ENCODE measurements at places on chromosomes 12 and 14.

DNA sequence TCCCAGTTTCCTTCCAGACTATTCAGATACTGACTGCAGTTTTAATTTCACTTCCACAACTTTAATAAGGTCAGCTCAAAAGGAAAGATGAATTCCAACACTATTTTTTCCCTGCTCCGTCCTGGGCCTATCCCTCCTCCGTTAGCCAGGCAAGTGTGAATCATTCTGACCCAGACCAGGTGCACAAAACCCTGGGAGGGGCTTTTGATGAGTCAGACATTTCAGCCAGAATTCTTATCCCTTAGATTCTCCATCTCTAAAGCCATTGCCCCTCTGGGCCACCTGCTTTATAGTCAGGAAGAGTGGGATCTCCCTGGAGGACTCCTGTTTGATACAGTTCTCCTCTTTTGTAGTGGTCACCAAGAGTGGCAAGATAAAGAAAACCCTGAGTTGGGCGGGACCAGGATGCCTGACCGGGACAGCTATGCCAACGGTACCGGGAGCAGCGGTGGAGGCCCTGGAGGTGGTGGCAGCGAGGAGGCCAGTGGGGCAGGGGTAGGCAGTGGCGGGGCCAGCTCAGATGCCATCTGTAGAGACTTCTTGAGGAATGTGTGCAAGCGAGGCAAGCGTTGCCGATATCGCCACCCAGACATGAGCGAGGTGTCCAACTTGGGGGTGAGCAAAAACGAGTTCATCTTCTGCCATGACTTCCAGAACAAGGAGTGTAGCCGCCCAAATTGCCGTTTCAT is 2.2 kb downstream of the ZC3H10 start:
- no peak for DNase-seq

DNA sequence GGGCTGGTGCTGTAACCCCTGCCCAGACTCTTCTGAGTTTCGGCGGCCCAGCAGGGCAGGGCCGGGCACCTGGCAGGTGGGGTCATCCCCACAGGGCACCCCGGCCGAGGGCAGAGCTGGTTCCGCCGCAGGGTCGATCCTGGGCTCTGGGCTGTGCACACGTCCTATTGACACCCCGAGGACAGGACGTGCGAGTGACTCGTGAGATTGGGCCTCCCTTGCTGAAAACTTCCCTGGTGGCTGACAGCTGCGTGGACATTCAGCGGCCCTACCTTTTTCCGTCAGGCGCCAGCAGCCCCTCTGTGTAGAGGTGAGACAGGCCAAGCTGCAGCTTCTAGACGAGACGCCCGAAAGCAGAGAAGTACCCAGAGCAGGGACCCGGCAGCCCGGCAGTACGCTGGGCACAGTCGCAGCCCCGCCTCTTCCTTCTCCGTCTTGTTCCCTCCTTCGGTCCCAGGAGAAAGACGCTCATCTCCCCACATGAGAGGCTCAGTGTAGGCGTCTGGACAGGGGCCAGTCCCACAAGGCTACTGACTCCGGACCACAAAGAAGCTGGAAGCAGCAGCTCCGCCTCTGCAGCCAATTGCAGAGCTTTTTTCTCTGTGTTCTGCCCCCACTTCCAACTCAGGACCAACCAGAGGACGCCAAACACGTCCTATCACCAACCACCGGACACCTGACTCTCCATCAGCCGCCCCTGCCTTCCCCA is at the start of gene LRCOL1:
TSS of gene LRCOL1 (minus strand) at position 532 of the 709 bp plus-strand sequence. CDS start 4,331 bp downstream, outside the sequence.
- peak; percentile 54 for DNase-seq

DNA sequence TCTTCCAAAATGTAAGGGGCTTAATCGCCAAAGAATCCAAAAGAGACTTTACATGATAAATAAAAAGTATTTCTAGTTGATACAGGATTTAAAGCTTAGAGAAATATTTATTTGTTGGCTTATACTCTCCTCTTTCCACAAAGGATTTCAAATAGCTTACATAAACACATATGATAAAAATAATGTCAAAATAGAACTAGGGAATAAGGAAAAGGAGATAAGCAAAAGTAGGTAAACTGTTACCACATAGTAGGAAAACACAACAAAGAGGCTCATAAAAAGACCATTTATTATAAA is 387.0 kb downstream of the EGLN3 start:
- no peak for DNase-seq

GRCh38 chr14:21279783-21280182 is at the start of gene RPGRIP1:
RPGRIP1 (plus strand) TSS chr14:21280083; CDS start chr14:21287977, 7,894 bp downstream.
- no peak for DNase-seq

DNA sequence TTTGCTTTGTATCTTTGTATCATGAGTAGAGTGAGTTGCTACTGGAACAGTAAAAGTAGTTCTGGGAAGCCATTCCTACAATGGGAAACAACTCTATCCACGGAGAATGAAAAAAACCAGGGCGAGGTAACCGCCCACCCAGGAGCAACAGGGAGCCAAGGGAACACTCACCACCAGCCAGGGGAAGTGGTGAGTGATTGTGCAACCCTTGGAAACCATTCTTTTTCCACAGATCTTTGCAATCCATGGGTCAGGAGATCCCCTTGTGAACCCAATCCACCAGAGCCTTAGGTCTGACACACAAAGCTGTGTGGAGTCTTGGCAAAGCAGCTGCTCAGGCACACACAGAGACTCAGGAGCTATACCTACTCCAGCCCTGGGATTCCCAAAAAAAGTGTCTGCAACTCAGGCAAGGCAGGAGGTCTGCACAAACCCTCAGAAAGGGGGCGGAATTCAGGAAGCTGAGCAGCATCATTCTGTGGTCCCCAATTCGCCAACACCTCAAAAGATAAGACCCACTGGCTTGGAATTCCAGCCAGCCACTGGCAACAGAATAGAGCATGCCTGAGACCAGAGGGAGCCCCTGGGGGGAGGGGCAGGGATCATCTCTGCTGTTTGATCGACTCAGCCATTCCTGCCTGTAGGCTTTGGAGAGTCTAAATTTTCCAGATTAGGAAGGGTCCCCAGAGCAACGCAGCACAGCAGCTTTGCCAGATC is 52.1 kb upstream of the PPFIA2 start:
- DNase-seq: no peak

DNA sequence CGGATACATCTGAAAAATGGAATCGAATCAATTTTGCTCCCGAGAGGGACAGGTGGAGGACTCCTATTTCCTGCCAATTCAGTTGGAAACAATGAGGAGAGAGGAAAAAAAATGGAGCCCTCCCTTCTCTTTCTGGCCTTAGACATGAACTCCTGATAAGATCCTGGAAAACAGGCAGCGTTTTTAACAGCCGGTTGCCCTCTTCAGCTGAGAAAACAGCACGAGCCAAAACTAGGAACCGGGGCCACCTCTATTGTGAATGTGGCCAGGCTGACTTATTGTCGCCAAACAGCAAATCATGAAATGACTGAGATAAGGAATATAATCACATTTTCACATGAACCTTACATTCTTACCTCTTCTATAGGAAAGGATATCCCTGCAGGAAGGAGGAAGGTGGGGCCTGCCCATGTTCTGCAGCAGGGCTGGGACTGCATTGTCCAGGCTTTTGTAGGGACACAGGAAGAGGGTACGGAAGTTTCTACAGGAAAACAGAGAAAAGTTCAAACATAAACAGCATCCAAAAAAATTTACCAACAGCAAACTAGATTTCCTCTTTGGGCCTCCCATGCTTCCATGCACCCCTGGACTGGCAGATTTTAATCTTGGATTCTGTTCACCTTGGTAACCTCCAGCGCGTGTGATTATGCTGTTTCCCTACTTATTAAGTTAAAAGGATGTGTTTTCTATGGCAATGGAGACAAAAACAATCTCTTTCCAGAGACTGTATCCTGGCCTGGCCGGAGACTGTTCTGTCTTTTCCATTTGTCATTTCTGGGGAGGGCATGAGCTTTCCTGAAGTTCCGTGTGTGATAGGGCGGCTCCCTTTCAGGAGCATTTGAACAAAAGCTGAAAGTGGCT is 29.0 kb upstream of the ELK3 start:
- no peak for DNase-seq

GRCh38 chr12:15092826-15093225 is 120.0 kb downstream of the PDE6H start:
- no peak for DNase-seq

- no peak for DNase-seq
Measured at GRCh38 chr14:91332986-91333649, 84.5 kb downstream of the CCDC88C start.

DNA sequence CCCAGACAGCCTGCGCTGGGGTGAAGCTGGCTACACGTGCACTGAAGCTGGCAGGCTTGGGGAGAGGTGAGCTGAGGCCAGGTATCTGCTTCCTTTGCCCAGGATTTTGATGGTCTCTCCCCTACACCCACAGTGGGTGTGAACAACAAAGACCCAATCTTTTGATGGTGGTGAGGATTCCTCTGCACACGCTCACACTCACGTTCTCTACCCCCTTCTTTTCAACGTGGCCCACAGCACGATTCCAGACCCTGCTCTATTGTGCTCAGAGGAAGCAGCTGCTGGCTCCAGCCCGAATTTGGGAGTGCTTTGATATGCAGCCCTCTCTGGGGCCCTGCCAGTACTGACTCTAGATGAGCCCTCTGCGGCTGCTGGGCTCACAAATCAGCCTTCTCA is 4.9 kb downstream of the CD9 start:
- no peak for DNase-seq

- no peak for DNase-seq
Measured at GRCh38 chr14:69154779-69155178, 1.9 kb upstream of the DCAF5 start.

- no peak for DNase-seq
Measured at GRCh38 chr12:124588751-124589267, 21.4 kb upstream of the NCOR2 start.

GRCh38 chr12:122789637-122790036 is 15.3 kb downstream of the CCDC62 start:
- DNase-seq: no peak

GRCh38 chr14:94748667-94749347 is 21.1 kb downstream of the GSC start:
- no peak for DNase-seq

DNA sequence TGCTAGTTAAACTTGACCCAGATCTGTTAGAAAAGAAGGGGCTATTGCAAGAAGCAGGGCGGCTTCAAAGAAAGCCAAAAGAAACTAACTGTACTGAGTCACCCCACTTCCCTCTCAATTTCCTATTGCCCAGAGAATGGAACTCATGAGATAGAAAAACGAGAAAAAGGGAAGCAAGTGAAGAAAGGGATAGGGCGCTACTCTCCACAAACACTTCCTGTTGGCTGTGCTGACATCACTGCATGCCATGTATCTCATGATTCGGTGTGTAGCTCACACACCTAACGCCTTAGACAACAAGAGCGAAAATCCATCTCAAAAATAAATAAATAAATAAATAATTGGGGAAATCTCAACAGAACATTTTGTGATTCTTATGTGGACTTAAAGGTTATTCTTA is 13.0 kb upstream of the P2RX4 start:
- DNase-seq: no peak

- no peak for DNase-seq
Measured at GRCh38 chr14:34643361-34643760, 13.4 kb upstream of the SNX6 start.

- no peak for DNase-seq
Measured at GRCh38 chr12:42039176-42039575, 105.5 kb downstream of the GXYLT1 start.

- DNase-seq: peak; percentile 82
Measured at GRCh38 chr14:67999705-68000384, 180.3 kb downstream of the RAD51B start.

DNA sequence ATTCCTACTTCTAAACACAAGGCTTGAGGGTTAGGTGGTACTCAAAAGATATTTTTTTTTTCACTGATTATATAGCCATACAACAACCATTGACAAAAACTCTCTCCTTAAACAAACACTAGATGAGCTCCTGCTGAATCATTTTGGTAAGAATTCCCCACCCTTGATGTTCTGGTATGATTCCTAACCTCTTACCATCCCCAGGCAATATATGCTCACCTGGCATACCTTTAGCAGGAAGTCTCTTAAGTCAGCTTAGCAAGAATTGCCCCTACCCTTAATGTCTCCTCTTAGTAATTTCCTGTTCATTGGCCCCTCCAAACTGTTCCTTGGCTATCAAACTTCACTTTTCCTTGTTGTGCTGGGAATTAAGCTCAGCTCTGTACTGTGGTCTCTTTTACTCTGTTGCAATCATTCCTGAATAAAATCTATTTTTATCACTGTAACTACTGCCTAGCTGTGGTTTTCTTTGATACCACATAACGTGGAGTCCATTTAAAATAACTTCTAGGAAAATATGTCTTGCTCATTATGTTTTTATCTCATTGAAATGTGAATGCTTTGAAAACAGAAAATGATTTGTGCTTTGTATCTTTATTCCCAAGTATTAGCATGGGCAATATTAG is 712.6 kb downstream of the SLC16A7 start:
- DNase-seq: no peak

GRCh38 chr12:14156606-14157005 is 175.2 kb upstream of the GRIN2B start:
- DNase-seq: no peak

- no peak for DNase-seq
Measured at GRCh38 chr12:59689776-59690175, 93.9 kb downstream of the SLC16A7 start.

GRCh38 chr14:100709289-100710284 is 17.1 kb upstream of the DLK1 start:
- no peak for DNase-seq

DNA sequence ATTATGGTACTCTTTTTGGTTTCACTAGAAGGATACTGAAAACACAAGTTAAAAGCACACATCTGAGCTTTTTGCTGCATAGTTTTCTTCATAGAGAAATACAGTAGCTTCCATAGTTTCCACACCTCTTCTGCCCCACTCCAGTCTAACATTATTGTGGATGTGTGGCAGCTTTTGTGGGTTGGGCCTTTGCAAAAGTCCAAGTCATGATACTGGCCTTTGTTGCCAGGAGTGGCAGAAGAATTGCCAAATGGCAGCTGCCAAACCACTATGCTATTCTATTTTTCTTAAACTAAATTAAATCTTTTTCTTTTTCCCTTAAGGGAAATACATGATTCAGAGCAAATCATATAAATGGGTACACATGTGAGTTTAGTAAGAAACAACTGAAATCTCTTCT is 114.8 kb downstream of the PLEKHA5 start:
- no peak for DNase-seq

- DNase-seq: no peak
Measured at GRCh38 chr14:98093111-98093510, 1178.9 kb downstream of the BCL11B start.

GRCh38 chr12:47236109-47236714 is 156.5 kb upstream of the AMIGO2 start:
- DNase-seq: peak; percentile 34
